ENCODE measurements at places on chromosomes 5 and 9.
A peak's percentile ranks its signal among the peaks of the same experiment; 100 is the strongest.

DNA sequence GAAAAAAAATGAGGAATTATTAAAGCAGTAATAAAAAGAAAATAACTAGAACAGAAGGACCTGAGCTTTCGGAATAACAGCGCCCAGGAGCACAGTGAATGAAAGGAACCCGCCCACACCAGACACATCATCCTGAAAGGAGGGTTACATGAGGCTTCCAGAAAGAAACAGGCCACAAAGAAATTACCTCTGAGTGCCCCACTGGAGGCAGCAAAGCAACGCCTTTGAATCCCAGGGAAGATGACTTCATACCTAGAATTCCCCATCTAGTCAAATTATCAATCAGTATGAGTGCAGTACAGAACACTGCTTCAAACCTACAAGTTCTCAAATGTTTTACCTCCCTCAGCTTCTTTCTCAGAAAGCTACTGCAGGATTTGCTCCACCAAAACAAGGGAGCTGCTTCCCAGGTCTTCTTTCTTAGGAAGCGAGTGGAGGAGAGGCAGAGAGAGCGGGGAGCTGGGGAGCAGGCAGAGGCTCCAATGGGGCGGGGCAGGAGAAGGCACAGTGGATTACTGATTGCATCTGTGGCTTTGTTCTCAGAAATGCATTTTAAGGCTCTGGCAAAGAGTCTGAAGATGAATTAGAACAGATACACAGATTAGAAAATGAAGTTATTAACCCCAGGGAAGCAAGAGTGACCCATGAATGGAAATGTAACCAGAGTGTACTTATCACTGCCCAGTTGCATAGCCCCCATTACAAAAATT lies 87.1 kb downstream of the SEMA4D start:
- peak; percentile 71 for DNase-seq

GRCh38 chr5:65925601-65926275 lies 637 bp upstream of the ERBIN start:
- peak; percentile 80 for DNase-seq

- DNase-seq = no peak
These were observed 127.8 kb upstream of the PHYKPL start for GRCh38 chr5:178360222-178360925.

GRCh38 chr9:6414247-6414641 lies 1.2 kb downstream of the UHRF2 start:
- DNase-seq = no peak

DNA sequence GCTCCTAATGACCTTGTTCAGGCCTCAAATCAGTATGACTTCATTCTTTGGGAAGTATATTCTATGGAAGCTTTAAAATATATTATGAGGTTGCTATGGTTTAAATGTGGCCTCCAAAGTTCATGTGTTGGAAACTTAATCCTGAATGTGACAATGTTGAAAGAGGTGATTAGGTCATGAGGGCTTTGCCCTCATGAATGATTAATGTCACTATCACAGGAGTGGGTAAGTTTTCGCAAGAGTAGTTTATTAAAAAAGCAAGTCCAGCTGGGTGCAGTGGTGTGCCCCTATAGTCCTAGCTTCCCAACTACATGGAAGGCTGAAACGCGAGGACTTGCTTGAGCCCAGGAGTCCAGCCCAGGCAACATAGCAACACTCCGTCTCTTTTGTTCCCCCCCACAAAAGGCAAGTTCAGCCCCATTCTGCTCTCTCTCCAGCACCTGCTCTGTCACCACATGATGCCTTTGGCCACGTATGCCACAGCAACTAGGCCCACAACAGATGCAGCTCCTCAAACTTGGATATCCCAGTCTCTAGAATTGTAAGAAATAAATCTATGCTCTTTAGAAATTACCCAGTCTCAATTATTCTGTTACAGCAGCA lies 105.3 kb downstream of the SIL1 start:
- no peak for DNase-seq

DNA sequence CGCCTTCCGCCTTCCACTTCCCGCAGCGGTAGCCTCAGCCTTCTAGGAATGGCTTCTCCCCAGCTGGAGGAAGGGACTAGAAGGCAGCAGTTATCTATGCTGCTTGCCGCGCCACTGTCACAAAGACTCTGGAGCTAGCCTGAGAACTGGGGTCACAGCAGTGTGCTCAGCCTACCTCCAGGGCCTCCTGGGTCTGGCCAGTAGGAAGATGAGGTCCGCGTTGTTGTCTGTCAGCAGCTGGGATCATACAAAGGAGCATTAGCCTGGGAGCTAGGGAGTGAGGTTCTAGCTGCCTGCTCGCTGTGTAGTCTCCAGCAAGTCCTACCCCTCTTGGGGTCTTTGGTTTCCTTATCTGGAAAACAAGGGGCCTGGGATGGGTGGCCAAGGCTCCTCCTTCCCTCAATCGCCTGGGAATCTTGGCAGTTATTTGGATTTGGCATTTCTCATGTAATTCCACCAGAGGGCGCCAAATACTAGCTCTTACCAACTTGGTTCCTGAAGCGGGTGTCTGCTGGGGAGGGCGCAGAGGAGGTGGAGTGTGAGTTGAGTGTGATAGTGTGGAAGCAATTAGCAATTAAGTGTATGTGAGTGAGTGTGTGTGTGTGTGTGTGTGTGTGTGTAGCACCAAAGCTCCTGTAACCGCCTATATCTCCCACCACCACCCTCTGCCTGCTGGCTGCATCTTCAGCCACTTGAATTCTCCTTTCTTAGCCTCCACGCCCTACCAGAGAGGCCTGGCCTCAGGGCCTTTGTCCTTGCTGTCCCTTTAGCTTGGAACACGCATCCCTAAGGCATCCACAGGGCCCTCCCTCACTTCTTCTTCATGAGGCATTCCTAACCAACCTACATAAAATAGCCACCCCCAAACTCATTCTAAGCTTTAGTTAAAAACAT lies 97.1 kb downstream of the ENTREP1 start:
- peak; percentile 26 for DNase-seq

DNA sequence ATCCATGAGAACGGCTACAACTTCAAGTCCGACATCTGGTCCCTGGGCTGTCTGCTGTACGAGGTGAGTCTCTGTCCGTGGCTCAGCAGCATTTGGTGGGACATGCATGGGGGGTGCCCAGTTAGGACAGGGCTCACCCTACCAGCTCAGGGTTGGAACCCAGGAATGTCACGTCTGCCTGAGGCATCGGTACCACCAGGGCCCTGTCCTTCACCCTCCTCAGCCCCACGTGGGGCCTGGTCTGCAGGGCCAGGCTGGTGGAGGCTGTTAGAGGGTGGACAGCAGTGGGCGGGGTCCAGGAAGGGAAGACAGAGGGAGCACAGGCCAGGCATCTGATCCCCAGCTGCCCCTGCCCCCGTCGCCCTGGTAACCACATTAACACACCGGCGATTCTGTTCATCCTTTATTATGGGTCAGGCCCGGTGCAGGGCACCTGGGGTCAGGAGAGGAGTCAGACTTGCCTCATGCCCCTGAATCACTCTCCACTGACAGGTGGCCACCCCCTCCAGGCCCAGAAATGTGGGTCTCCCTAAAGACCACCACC lies 75.6 kb downstream of the PSMB7 start:
- no peak for DNase-seq

DNA sequence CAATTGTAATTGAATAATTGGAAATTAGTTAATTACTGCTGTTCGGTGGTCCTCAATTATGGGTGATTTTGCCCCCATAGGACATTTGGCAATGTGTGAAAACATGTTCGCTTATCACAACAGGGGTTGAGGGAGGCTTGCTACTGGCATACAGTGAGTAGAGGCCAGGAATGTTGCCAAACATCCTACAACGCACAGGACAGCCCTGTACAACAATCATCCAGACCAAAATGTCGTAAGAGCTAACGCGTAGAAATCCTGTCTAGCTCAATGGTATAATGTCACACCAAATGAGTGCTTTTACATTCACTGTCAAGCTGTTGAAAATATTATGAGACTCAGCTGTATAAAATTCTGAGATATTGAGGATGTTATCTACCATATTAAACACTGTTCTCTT lies 464.4 kb upstream of the TUSC1 start:
- DNase-seq = no peak
